ENCODE measurements at places on chromosomes 12 and 14.

GRCh38 chr14:39734306-39734705 lies 302.1 kb upstream of the FBXO33 start:
- no peak for DNase-seq

GRCh38 chr14:54814076-54814475 lies 88.5 kb downstream of the GCH1 start:
- peak; percentile 17 for DNase-seq

DNA sequence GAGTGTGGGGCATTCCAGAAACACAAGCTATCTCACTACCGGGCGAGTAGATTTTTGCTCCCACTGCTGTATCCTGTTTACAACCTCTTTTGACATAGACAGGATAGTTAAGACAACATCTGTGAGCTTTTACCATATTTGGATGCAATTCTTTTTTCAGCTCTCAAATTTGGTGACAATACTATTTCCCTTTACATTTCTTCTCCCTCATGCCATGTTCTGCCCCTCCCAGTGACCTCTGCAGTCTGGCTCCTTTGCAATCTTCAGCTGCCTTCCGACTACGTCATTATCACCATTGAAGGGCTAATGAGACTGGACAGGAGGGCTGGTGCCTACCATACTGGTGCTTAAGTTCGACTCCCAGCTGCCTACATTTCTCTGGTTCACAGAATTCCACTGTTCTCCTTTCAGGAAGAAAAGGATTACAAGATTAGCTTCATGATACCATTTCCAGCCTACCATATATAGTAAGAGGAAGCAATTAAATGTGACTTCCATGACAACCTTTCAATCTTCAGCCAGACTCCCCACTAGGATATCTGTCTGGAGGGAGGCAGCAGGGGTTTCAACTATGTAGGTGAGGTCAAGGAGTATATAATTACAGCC lies 251.6 kb downstream of the PHLDA1 start:
- DNase-seq: no peak

- DNase-seq: no peak
Observed at GRCh38 chr14:54490445-54491175, 1.8 kb upstream of the GMFB start.
